GM18507 (cell line): ENCODE measurements at places on chromosomes 4 and X.
A peak's percentile ranks its signal among the peaks of the same experiment; 100 is the strongest.

DNA sequence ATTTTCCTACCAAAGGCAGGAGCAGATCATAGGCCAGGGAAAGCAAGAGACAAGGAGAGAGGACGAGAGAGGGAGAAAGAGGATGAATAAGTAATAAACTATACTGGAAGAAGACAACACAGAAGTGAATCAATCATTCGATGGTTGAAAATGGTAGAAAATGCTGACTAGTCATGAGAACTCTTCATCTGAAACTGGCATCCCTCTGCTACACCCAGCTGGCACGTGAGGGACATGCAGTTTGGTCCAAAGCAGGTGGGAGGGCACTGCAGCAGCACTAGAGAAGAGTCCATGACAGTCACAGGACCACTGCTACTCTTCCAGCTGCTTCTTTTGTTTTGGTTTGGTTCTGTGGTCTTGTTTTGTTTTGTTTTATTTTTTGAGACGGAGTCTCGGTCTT is 74.1 kb downstream of the AFAP1 start:
- DNase-seq, result no peak

DNA sequence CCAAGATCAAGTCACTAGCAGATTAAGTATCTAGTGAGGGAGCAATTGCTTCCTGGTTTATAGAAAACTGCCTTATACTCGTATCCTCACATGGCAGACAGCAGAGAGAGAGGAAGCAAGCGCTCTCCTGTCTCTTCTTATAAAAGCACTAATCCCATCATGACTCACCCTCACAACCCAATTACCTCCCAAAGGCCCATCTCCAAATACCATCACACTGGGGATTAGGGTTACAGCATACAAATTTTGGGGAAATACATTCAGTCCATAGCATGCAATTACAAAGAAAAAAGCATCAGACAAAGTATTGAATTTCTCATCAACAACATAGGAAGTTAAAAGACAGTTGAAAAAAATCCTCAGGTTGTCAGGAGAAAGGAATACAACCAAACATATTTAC is 292.6 kb downstream of the IQCM start:
- no peak for DNase-seq

- no peak for DNase-seq
These were observed 561.2 kb upstream of the DIPK2B start for GRCh38 chrX:45761920-45762319.

DNA sequence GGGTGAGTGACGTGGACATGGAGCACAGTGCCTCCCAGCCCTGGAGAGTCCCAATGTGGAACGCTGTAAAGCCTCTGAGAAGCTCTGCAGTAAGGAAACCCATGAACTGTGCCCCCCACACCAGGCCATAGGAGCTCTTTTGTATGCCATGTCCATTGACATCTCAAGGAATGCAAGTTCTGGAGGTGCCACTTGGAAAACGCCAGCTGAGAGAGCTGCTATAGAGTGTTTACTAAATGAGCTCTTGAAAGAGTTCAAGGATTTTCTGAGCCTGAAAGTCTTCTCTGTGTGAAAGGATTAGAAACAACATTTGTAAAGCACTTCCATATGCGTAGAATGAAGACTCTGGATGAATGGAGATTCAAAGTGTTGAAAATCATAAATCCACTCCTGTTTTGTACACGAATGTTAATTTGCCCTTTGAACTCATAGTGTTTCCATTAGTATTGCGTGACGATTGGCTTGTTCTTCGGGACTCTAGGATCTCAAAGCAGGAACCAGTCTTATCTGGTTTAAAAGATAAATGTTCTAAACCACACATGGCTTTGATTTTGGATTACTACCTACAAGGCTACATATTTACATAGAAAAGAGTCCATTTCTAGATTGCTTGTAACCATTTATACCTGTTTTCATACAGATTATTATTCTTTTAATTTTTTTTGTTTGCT is 41.8 kb upstream of the STOX2 start:
- DNase-seq, result no peak

GRCh38 chrX:153539171-153539978 is 21.9 kb downstream of the ATP2B3 start:
- peak; percentile 43 for DNase-seq
